ENCODE measurements at places on chromosomes 3 and 15.

DNA sequence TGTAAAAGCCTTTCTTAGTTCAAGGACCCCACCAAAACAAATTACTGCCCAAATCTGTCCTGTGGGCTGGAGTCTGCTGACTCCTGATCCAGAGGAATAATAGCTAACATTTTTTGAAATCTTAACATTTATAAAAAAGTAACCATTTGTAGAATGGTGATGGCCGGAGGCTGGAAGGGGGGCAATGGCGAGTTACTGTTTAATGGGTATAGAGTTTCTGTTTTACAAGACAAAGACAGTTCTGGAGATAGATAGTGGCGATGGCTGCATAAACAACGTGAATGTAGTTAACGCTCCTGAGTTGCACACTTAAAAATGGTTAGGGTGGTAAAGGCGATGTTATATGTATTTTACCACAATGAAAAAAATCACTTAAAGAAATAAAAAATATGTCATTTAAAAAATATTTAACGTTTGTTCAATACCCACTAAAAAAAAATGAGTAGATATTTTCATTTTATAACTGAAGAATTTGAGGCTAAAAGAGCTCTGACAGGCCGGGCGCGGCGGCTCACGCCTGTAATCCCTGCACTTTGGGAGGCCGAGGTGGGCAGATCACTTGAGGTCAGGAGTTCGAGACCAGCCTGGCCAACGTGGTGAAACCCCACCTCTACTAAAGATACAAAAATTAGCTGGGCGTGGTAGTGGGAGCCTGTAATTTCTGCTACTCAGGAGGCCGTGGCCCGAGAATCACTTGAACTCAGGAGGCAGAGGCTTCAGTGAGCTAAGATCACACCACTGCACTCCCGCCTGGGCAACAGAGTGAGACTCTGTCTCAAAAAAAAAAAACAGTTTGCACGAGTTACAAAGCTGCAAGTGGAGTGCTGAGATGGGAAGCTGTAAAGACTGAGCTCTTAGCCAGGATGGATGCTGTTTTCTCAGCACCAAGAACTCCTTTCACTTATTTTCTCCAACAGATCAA is 37.6 kb downstream of the IGF2BP2 start:
- no peak for DNase-seq

DNA sequence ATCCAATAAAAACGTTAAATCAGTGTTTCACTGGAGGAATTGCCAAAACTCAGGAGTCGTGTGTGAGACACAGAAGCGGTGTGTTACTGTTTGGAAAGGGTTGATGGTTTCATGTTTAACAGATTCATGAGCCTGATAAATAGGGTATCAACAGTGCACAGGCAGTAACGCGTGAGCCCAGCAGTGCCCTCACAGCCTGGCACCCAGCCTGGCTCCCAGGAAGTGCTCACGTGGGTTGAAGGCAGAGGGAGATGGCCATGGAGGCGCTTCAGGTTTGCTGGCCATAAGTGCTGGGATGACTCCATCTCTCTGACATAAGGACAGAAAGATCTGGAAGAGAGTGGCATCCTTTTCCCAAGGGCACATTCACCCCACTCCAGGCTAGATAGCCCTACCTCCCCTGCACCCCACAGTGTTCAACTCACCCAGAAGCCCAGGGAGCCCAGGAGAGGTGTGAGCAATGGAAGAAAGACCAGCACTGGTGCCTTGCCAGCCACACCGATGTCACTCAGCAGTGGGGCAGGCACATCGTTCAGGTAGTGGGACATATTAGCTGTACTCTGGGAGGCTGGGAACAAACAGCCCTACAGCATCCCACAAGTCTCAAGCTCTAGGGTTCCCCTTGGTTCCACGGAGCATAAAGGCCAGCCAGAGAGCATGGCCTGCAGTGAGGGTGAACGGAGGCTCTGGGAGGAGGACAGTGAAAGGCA is 164.3 kb downstream of the LRRK1 start:
- no peak for DNase-seq

- DNase-seq: no peak
Measured at GRCh38 chr3:161050935-161051334, 54.2 kb downstream of the B3GALNT1 start.

- DNase-seq: no peak
Measured at GRCh38 chr3:133944641-133945380, 49.1 kb upstream of the RAB6B start.

GRCh38 chr3:105401691-105402149 is 35.0 kb downstream of the ALCAM start:
- DNase-seq: peak; percentile 68

GRCh38 chr3:4821338-4821737 is 157.9 kb upstream of the BHLHE40 start:
- no peak for DNase-seq

DNA sequence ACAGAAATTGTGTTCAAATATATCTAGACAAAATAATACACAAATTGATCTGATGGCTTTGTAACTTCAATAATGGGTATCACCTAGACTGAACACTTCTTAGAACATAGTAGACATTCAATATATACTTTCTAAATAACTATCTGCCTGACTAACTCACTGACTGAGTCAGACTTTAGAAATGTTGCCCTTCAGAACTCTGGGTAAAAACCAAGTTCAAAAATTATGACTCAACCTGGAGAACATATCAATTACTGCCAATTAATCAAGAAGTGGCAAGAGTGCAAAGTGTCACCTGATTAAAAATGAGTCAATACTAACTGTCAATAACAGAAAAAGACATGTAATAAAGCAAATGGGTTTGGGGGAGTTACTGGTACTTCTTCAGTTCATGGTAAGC is 144.6 kb upstream of the TMCO5A start:
- no peak for DNase-seq

DNA sequence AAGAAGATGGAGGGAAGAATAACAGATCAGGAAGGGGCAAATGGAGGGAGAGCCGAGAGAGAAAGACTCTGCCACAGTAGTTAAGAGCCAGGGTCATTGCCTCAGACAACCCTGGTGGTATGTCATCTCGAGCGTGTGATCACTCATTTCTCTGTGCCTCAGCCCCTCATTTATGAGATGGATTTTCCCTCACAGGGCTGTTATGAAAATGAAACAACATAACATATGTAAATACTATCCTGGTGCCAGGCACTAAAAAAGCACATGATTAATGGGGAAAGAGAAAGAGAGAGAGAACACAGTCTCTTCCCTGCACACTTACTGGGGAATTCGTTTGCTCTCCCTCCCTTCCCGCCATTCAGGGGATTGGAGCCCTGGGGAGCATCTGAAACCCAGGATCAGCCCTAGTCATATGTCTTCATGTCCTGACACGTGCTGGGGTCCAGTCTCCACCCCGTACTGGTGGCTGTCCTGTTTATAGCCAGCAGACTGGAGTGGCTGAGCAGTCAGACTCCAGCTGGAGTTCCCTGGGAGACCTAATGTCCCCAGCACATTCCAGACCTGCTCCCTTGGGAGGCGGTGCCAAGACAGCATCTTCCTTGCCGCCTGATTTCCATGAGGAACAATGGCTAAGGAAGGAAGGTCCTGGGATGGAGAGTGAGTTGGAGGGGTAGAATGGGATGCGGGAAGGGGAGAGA is 14.7 kb upstream of the AMOTL2 start:
- DNase-seq: no peak

DNA sequence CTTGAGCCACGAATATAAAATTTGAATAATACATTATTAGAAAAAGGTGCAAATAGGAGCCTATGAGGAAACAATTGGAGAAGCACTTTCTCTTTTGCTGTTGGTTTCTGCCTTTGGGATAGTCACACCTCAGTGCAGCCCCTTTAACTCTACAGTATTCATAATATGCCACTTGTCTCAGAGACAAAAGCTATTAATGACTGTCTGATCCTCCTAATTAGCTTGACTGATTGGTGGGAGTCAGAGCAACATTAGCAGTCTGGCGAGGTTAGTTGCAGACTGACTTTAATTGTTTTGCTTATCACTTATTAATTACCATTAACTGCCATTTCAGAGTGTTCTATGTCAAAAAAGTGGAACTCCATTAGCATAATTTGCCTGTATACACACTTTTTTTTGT is 225.0 kb upstream of the ARHGEF26 start:
- no peak for DNase-seq

DNA sequence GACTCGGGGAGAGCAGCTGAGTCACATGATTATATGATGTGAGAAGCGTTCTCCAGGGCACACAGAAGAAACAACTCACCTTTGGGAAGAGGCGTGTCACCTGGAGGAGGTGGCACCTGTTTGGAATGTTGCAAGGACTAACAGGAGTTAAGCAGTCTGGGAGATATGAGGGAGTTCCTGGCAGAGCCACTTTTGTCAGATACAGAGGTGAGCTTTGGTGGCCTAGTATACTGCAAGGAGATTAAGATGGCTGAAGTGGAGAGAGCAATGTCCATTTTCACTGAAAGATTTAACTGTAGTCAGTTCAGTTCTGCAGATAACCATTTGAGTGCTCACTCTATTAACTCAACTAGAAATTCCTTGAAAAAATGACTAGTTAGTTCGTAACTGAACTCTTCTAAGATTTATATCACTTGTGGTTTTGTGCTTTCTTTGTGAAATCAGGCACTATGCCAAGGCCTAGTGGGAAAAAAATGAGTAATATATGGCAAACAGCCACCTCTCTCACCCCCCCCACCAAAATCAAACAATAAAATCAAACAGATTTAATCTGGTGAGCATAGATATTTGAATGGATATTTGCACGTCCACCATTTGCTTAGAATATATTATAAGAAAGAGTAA is 61.3 kb downstream of the CRYBG3 start:
- DNase-seq: no peak

- DNase-seq: no peak
Measured at GRCh38 chr3:60630953-60631352, 620.3 kb downstream of the FHIT start.

- DNase-seq: no peak
Measured at GRCh38 chr15:35047528-35047927, 37.6 kb downstream of the NANOGP8 start.

DNA sequence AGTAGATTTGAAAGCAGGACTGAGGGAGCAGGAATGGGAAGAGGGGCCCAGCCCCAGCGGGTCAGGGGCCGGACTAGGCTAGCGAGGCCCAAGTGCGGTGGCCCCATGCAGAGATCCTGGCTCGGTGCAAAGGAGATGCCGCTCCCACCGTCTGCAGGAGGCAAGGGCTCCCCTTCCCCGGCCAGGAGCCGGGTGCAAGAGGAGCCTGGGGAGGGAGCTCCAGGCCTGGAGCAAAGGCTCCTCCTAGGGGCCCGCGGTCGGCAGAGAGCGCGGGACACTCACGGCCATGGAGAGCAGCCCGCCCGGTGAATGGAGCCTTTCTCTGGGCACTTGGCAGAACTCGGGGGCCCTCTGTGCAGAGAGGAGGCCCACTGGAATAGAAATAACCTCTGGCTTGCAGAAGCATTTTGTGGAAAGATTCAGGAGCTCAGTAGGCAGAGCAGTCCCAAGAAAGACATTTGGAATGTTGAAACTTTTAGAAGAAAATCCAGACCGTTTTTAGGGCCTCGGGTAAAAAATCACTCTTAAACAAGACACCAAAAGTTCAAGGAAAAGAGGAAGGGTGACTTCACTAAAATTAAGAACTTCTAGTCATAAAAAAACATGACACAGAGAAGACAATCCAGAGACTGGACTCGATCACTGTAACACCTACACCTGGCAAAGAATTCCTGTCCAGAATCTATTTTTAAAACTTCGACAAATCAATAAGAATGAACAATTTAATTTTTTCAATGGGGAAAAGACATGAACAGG is 43.0 kb upstream of the USP3 start:
- no peak for DNase-seq

DNA sequence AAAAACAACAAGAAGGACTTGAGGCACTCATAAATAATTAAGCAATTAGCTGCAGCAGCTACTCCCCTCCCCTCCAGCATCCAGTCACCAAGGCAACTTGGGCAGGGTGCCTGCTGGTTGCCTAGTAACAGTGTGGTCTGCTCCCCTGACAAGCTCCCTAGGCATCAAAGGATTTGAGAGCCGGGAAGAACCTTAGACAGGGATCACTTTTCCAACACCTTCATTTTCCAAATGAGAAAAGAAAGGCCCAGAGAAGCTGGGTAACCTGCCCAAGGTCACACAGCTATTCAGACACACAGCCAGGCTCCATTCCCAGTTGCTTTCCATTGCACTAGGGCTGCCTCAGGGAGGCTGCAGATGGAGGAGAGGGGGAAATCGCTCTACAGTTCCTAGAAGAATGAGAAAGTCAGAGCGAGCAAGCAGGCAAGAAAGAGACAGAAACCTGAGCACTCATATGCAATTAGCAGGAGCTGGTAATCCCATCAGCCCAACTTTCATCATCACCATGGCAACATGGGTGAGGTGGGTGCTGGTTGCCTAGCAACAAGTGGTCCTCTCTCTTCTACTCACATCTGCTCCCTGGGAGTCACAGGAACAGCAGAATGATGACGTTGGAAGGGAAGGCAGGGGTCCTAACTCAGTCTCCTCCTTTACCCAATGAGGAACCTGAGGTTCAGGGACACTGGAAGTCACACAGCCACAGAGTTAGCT is 3.6 kb upstream of the EIF4E3 start:
- no peak for DNase-seq

GRCh38 chr3:102577082-102577789 is 142.4 kb downstream of the ZPLD1 start:
- DNase-seq: no peak

DNA sequence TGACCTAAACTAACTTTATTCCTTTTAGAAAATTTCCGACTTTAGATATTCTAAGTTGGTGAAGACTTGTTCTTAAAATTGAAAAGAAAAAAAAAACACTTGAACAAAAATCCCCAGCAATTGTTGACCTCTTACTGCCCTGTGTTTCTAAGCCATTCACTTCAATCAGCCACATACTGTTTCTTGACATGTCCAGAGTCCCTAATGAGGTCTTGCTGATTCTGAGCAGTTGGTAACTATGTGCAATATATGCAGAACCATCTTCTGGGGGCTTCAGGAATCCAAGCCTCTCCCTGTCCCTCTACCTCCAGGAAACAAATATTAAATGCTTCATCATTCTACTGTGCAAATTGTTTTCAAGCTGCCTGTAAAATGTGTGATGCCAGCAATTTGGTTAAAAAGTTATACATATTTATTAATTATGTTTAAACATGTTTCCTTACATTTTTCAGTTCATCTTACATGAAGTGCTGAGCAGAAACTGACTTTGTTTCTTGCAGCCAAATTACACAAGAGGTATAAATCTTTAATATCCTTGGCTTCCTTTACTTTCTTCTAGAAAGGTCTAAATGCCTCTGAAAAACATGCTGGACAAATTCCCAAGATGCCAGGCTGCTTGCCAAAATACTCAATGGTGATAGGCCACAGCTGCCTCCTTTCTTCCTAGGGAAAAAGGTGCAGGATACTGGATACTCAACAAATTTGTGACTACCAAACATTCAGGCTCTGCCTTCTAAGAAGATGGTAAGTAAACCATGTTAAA is 19.8 kb upstream of the GYG1 start:
- DNase-seq: no peak

GRCh38 chr15:101277038-101277822 is at the start of gene SELENOS:
SELENOS (minus strand) TSS chr15:101277485; CDS start chr15:101277417, 68 bp downstream.
- peak; percentile 76 for DNase-seq

DNA sequence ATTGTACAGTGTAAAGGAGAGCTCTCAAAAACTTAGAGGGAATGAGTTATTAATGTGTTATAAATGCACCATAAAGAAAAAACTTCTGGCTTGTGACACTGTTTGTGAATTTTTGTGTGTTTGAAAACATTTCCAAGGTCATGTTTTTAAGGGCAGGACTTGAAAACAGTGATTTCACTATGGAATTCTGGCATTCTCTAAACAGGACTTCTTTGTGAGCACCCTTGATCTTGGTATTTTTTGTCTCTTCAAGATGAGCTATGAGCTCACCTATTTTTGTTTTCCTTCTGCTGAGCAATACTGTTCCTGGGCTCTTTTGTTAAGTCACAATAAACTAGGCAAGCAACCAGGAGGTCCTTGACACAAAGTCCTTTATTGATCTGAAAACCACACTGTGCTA is 284.4 kb downstream of the RBMS3 start:
- no peak for DNase-seq

Data from A549 (cell line).